Activated T-helper 1 cell treated with anti-CD3 and anti-CD28 coated beads, Interleukin-2, amount 50 U/mL, for 16 hours (primary cell): ENCODE measurements at places on chromosomes 3 and 15.
A peak's percentile ranks its signal among the peaks of the same experiment; 100 is the strongest.

- no peak for DNase-seq
These were observed 21.4 kb downstream of the BTLA start for GRCh38 chr3:112477891-112478290.

DNA sequence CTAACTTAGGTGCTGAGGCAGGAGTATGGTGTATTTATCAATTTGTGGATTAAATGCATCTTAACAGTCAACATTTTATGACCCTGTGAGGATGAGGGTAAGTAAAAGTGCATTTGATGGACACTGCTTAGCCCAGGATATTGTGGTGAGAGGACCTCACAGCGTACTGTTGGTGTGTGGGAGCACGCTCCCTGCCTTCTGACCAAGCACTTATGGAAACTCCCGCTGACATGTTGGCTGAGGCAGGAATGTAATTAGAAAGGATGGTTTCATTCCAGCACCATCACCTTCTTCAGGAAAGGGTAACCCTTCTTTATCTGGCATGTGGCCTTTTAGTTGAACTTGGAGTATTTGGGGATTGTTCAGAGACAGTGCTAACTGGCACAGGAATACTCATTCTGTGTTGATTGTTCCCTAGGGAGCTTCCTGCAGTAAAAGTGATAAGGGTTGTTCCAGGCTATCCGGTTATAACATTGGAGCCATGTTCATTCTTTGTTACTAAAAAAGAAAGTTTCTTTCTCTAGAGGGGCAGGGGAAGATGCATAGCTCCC is 11.7 kb upstream of the FSTL1 start:
- DNase-seq = no peak

DNA sequence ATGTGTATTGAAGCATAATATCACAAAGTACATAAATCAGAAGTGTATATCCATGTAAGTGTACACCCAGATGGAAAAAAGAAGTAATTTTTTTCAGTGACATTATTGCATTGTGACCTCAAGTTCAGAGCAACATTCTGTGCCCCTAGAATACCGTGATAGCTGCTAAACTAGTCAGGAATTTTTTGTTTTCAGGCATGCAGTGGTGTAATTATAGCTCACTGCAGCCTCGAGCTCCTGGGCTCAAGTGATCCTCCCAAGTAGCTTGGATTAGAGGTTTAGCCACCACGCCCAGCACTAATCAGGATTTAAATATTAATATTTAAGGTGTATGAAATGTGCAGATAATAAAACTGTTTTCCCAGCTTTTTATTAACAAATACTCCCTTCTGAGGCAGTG is 25.5 kb downstream of the SEC62 start:
- DNase-seq = no peak

DNA sequence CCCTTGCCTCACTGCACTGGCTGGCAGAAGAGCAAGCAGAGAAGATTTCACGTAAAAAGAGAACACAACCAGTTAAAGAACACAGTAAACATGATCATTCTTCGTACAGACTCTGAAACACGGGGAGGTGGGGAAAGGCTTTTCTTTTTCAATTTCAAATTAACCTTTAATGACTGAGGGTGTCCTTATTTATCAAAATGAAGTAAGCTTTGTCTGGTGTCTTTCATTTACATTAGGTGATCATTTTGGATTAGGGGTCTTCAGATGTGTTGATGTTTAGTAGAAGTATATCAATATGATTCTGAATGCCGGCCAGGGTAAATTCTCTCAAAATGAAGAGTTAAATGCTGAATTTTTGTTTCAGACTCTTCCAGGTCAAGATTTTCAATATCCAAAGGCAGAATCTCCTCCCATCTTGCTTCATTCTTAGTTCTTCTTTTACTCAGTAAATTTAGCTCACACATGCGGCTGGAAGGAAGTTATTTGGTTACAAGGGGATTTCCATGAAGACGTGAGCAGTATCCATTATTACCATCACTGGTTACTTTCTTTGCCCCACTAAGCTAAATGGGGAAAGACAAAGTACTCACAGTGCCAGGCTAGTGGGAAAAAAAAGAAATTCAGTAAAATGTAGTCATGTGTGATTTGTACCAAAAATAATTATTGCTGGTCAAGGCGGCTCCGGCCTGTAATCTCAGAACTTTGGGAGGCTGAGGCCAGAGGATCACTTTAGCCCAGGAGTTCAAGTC is 272.2 kb upstream of the NR2F2 start:
- DNase-seq = no peak

- no peak for DNase-seq
These were observed 1161.4 kb downstream of the IGSF11 start for GRCh38 chr3:117873249-117873600.

DNA sequence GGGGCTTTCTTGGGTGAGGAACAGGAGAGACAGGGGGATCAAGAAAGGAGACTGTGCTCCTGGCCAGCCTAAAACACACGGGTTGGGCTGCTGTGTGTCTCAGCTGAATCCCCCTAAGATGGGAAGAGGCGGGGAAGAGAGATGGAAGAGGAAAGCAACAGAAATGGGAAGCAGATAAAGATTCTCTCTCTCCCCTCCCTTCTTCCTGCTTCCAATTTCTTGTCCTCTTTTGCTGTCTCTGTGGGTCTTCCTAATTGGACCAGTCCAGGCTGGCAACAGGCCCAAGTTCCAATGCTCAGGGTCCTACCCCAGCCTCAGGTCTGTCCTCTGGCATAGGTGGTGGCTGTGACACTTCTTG is 7.1 kb downstream of the ISLR2 start:
- no peak for DNase-seq

GRCh38 chr15:58748852-58749531 is 515 bp downstream of the ADAM10 start:
- peak; percentile 15 for DNase-seq

DNA sequence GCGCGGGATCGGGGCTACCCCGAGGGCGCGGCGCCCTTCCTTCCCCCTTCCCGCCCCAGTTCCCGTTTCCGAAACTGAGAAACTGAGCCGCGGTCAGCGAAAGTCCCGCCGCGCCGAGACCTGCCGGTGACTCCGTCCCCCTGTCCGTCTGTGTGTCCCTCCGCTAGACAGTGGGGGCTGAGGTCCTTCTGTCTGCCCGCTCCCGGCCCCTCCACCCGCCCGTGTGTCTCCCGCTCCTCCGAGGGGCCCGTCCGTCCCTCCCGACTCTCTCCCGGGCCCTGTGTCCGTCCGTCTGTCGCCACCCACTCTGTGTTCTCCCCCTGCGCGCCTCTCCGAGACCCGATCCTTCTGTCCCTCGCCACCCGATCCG is 426 bp downstream of the PRKCD start:
- DNase-seq = no peak

- no peak for DNase-seq
These were observed 153.0 kb upstream of the MLF1 start for GRCh38 chr3:158418035-158418434.

DNA sequence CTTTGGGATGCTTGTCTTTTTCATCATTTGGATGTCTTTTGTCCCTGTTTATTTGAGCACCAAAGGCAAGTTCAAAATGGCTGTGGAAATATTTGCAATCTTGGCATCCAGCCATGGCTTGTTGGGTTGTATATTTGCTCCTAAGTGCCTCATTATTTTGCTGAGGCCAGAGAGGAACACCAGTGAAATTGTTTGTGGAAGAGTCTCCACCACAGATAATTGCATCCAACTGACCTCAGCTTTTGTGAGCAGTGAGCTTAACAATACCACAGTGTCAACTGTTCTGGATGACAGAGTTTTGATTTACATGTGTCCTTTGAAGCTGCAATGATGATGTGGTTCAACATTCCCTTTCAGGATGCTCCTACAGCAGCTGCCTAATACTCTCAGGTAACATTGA is 83.0 kb upstream of the KCNAB1 start:
- DNase-seq = no peak

- DNase-seq = no peak
These were observed 16.9 kb upstream of the SCAMP5 start for GRCh38 chr15:74978503-74978902.

GRCh38 chr3:115500795-115501194 is 122.5 kb upstream of the GAP43 start:
- no peak for DNase-seq

- no peak for DNase-seq
These were observed 102.9 kb downstream of the SHQ1 start for GRCh38 chr3:72745146-72745999.

- no peak for DNase-seq
These were observed 91.1 kb upstream of the SLC24A5 start for GRCh38 chr15:48029642-48030041.

DNA sequence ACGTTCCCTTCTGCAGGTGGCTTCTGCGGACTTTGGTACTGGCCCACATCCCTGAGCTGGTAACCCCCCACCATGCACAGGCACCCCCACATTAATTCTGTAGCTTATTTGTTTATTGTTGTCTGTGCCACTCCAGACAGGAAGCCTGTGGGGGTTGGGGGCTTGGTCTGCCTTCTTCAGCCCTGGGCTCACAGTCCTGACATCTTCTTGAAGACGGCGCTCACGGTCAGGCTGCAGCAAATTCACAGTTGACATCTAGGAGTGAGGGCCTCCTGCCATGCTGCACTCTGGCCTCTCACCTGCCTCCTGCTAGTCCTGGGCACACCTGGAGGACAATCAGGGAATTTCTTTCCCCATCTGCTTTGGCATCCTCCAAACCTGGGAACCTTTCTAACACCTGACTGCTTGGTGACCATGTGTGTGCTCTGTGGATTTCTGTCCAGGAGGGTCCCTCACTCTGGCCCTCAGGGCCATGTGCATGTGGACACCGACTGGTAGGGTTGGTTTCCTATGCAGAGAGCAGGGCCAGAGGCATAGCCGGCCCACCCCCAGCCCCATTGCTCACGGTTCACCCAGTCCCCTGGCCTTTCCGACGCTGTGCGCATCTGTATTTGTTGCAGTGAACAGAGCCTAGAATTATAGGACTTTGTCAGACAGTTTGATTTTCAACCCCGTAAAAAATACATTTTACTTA is 68.8 kb downstream of the APBA2 start:
- DNase-seq = no peak

DNA sequence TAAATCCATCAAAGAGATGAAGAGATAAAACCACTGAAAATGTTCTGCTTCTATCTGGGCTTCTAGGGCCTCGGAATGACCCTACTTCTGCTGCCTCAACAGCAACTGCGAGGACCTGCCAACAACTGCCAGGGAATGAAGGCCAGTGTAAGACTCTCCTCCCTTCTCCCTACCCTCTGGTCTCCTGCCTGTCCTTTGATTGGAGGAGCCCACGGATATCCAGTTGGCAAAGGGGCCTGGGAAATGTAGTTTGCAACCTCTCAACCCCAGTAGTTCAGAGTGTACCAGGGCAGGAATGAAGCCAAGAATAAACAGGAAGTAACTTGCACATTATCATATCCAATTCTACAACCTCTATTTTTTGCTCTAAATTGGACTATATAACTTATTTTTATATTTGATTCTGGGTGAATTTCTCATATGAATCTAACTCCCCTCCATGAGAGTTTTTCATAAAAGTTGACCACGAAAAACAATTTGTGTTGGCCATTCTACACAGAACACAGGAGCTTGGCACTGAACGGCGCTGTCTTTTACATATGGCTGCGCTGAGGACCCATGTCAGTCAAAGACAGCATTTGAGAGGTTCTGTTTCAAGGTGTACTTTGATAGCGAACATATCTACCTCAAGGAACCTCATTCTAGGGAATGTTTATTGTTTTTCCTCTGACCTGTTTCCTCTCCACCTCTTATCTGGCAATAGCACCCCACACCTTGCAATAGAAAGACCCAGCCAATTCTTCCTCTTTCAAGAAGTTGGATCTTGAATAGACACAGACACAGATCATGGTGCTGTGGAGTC is 91.1 kb upstream of the RNF7 start:
- DNase-seq = no peak

- no peak for DNase-seq
These were observed 152.4 kb downstream of the TJP1 start for GRCh38 chr15:29669823-29670222.

GRCh38 chr3:44987332-44987731 is 11.3 kb downstream of the EXOSC7 start:
- no peak for DNase-seq

DNA sequence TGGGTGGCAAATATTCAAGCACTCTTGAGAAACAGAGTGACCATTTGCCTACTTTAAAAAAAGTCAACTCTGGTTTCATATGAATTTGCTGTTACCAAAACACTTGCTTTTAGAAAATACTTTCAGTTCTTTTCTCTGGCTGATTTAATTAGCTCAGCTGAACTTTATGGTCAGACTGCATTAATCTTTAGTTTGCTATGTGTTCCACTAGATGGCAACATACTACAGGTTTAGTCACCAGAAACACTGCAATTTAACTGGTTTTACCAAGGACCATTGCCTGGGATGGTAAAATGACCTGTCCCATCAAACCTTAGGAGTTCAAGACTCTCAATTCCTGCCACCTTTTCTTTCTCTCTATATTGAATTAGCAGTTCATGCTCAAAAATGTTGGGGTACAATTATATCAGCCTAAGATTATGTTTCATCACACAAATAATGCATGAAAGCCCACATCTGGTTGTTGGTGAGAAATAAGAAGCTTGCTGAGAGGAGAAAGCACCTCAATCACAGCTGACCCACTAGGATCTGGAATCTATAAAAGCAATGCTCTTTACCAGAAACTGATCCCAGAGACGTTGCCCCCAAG is 14.2 kb downstream of the EIF4E3 start:
- no peak for DNase-seq

GRCh38 chr15:39431376-39431775 is 149.5 kb upstream of the THBS1 start:
- DNase-seq = no peak

GRCh38 chr15:99911816-99912215 is 178.6 kb upstream of the LYSMD4 start:
- no peak for DNase-seq

GRCh38 chr3:15510493-15510892 is 11.0 kb downstream of the COLQ start:
- DNase-seq = no peak

- no peak for DNase-seq
These were observed 63.9 kb downstream of the CGNL1 start for GRCh38 chr15:57440167-57440566.

GRCh38 chr3:99396651-99397275 is 241.6 kb upstream of the COL8A1 start:
- no peak for DNase-seq

DNA sequence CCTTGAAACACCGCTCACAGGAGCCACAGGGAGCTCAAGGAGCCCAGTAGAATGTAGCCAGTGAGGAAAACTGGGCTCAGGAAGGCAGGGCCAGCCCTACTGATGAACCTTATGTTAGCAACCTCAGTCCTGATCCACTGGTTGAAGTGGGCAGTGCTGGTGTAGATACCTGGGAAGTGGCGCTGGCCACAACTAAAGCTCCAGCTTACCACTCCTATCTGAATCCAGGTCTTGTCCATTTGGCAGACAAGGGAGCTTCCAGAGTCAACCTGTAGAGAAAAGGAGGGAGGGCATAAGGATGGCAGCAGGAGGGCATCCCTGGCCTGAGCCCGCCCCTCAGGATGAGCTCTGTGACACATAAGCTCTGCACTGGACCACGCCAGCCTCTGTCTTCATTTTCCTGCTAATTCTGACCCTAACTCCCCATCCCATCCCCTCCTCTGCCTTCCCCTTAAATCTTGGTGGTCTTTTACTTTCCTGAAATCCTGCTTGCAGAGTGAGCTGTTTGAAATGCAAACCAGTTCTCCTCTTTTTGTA is 2.1 kb upstream of the PRSS50 start:
- no peak for DNase-seq
